Urinary bladder (tissue), 4 donors: ENCODE measurements at places on chromosomes 6 and 20. TPM values are rescaled to one million over a fixed set of nuclear protein-coding genes. Genes with fewer than 3 reads are reported as not detected.

HLA-DMB gene
- 8.9 TPM for total RNA-seq

ULBP2 gene
- total RNA-seq = 0.26 TPM

TMEM217 gene
- 3.4 TPM for total RNA-seq

SCRT2 gene
- not detected for total RNA-seq

MMP24 gene
- total RNA-seq = 1.5 TPM

GPLD1 gene
- 4.8 TPM for total RNA-seq

- no peak for DNase-seq
Observed at GRCh38 chr20:50848341-50848808, 53.5 kb downstream of the BCAS4 start.

GRCh38 chr6:129500958-129501739 lies 208.8 kb downstream of the ARHGAP18 start:
- DNase-seq = peak; percentile 88

GRCh38 chr6:117465691-117466090 lies 16.8 kb upstream of the DCBLD1 start:
- DNase-seq = no peak
